Cardiac fibroblast (primary cell): ENCODE measurements at places on chromosomes 3 and 15.

GRCh38 chr3:69729147-69729919 is 9.9 kb upstream of the MITF start:
- DNase-seq = no peak

GRCh38 chr3:136464502-136464901 is 214.4 kb downstream of the PCCB start:
- no peak for DNase-seq

- DNase-seq = no peak
These were observed 6.8 kb downstream of the SLC26A6 start for GRCh38 chr3:48628277-48629017.

DNA sequence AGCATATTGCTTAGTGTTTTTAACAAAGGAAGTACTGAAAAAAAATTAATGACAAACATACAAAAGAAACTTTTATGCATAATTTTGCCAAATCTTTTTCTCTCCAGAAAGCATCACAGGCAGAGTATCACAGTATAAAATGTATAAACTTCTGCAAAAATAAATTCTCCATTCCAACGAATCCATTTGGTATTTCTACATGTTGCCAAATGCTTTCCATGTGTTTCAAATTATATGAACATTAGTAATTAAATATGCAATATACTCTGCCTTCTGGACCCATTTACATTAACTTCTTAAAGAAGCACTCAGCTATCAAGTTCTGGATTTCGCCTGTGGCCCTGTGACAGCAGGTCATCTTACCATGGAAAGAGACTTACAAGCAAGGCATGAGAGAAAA is 189.1 kb upstream of the ALCAM start:
- no peak for DNase-seq

DNA sequence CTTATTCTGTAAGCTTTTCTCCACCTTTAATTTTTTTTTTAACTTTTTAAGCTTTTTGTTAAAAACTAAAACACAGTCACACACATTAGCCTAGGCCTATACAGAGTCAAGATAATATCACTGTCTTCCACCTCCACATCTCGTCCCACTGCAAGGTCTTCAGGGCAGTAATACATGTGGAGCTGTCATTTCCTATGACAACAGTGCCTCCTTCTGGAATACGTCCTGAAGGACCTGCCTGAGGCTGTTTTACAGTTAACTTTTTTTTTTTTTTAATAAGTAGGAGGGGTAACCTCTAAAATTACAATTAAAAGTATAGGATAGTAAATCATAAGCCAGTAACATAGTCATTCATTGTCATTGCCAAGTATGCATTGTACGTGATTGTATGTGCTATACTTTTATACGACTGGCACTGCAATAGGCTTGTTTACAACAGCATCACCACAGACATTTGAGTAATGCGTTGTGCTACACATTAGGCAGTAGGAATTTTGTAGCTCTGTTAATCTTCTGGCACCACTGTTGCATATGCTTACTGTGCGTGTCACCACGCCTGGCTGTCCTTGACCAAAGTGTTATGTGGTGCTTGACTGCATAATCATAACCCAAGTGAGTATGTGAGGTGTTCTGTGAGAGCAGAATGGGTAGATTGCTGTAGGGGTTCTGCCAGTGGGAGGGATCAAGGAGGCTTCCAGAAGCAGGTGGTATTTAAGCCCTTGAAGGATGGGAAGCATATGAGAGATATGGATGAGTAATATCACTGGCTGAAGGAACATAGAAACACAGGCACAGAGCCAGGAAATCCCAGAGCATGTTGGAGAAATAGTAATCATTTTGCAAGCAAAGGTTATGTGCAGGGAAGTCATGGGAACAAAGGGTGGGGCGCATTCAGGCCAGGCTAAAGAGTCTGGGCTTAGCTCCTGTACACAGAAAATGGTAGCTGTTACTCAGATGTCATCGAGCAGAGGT is 18.3 kb downstream of the FBXO22 start:
- peak; percentile 85 for DNase-seq

DNA sequence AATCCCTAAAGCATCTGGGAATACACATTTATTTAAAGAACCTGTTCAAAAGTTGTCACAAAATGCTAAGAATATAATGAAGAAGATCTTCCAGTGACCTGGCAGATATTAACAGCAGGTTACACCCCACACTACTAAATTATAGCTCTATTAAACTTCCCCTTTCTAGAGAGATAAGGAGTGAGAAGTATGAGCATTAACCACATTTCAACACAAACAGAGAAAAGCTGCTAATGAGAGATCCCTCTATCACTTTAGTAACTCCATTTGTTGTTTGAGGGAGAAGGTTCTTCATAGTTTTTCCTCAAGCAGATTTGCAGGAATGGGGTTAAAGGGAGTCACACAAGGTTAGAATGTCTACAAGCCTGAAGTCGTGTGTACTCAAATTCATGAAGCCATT is 3.6 kb downstream of the COL8A1 start:
- peak; percentile 22 for DNase-seq

DNA sequence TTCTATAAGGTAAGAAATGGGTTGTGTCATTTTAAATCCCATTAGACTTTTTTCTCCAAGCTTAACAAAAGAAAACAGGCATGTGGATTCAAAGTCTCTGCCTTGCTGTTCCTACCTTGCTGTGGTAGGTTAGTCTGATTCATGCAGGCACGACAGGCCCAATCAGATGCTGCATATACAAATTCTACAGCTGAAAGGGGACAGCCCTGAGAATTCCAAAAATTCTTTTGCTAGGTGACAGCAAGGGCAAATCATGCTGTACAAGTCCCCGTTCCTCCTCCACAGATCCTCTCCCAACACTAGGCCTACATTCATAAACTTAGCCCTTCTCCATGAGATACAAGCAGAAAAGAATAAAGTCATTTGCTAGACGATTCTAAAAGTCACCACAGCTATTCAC is 161.2 kb upstream of the THBS1 start:
- no peak for DNase-seq

- peak; percentile 68 for DNase-seq
These were observed 889 bp upstream of the LRRIQ4 start for GRCh38 chr3:169811631-169812331.

DNA sequence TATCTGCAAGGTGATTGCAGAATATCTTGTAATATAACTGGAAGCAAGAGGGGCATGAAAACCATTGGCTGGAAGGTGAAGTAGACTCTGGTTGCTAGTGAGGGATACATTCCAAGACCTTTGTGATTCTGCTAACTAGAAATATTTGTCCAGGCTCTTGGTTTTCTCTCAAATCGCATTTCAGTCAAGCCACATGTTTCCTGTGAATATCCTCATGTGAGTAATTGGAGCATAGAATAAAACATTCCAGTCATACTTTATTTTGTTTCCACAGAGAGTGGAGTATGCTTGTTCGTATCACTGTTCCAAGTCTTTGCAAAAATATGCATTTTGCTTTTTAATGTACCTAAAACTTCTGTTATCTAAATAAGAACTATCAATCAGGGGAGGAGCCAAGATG is 850.0 kb downstream of the EPHA3 start:
- DNase-seq = peak; percentile 73

DNA sequence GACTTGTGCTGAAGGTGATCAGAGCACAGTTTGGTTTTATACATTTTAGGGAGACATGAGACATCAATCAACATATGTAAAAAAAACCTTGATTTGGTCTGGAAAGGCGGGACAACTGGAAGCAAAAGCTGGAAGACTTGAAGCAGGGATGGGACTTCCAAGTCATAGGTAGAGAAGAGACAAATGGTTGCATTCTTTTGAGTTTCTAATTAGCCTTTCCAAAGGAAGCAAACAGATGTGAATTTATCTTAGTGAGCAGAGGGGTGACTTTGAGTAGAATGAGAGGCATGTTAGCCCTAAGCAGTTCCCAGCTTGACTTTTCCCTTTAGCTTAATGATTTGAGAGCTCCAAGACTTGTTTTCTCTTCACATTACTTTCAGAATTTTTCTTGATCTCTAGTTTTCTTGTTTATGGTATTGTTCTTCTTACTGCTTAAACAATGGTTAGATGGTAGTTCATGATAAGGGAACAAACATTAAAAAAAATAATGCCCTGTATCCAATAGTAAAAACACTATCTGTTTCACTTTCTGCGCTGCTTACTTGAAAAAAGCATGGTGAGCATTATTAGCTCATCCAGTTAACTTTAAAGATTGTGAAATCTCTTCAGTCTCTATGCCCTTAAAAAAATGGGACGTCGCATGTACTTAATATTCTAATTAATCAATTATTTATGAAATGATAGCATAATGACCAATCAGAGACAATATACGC is 48.5 kb upstream of the BCHE start:
- no peak for DNase-seq
